Omental fat pad (tissue), 4 donors: ENCODE measurements at places on chromosomes 16 and 17. TPM values are rescaled to one million over a fixed set of nuclear protein-coding genes. Genes with fewer than 3 reads are reported as not detected.

GRCh38 chr16:72021043-72021442 is 12.5 kb downstream of the DHODH start:
- DNase-seq: no peak

DNA sequence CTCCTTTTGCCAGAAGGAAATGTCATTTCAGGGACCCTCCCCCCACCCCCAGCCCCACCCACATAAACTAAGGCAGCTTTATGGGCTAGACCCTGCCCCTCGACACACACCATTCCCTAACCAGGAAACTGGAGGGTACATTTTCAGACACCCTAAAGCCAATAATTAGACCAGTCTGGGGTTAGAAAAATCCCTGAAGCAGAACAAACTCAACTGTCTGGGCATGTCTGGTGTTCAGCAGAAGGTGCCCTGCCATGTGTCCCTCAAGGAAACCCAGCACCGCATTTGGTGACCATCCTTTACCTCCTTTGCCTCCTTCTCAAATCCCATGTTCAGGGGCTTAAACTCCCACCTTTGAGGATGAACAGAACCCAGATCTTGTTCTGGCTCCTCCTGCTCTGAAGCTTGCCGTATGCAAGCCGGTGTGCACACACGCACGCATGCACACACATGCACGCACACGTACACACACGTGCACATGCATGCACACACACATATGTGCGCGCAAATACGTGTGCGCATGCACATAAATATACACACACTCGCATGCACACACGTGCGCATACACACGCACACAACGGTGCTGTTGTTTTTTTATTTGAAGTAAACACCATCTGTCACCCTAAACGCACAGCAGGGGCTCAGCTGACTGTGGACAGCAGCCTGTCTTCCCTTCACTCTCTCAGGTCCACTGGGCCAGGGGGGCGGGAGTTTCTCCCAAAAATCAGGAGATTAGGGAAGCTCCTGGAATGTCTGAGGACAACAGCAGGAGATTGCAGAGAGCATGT is 156.8 kb upstream of the TNRC6C start:
- DNase-seq: no peak

- no peak for DNase-seq
These were observed 8.6 kb downstream of the RTN4RL1 start for GRCh38 chr17:2016494-2016893.

- DNase-seq: no peak
These were observed 67.2 kb upstream of the CLEC3A start for GRCh38 chr16:77955127-77955526.

DNA sequence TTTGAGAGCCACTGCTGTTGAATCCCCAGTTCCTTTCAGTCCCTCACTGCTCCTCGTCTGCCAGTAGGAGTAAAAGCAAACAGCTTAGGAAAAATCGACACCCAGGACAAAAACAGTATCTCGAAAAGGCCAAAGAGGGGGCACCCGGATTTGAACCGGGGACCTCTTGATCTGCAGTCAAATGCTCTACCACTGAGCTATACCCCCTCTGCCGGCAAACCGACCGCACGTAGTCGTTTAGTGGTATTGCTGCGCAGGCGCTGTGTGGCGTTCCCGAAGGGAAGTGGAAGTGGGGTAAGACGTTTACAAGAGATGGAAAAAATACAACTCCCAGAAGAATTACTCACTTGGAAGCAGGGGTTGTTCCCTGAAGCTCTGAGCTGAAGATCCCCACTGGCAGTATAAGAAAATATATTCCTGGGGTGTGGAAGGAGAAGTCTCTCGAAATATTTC is 2.2 kb upstream of the PLXDC1 start:
- DNase-seq: peak; percentile 93

GRCh38 chr16:8958344-8959167 is 5.2 kb downstream of the USP7 start:
- no peak for DNase-seq

DNA sequence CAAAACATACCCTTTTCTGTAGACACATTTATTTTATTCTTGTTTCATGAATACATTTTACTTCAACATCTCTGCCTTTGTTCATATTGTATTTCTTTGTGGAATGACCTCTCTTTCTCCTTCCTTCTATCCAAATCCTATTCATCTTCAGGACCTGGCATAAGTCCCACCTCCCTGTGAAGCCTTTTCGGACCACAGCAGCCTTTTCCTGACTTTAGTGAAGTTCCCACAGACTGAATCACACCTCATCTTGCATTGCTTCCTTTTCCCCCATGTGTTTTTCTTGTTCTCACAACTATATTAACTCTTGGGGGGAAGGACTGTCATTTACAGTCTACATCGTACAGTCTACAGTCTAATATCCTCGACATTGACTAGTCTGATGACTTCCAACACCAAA is 58.2 kb downstream of the MFSD11 start:
- no peak for DNase-seq

The SMIM36 gene
- not detected for total RNA-seq

The ADAT1 gene
- 51.4 TPM for total RNA-seq

The ASPHD1 gene
- 10.6 TPM for total RNA-seq

- DNase-seq: no peak
These were observed 16.6 kb upstream of the TXNDC11 start for GRCh38 chr16:11759163-11759834.

DNA sequence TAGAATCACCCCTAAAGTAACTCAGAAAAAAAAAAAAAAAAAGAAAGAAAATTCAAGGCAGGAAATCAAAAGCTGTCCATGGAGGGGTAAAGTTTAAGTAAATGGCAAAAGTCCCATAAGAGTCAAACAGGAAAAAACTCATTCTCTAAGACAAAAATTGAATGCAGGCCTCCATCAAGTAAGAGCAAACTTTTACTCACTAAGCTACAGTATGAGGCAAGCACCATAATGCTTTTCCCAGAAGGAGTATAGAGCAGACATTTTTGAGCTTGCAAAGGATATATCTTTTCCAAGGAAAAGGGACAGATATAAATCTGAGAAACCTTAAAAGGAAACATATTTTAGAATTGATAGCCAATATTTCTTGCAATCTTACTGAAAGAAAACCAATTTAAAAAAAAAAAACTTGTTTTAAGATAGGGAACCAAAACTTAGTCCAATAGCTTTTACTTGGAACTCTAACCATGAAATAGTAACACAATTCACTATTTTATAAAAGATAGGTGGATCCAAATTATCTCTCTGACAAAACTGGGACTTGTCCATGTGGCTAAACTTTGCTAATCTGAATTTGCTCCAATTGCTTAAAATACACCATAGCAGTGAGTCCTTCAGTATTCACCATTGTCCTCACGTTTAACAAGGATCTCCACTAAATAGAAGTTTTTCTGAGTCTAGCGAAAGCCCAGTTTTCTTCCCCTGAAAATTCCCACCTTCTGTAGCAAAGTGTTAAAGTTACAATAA is 99.8 kb downstream of the CDH11 start:
- no peak for DNase-seq

The STXBP4 gene
- total RNA-seq: 14.4 TPM

DNA sequence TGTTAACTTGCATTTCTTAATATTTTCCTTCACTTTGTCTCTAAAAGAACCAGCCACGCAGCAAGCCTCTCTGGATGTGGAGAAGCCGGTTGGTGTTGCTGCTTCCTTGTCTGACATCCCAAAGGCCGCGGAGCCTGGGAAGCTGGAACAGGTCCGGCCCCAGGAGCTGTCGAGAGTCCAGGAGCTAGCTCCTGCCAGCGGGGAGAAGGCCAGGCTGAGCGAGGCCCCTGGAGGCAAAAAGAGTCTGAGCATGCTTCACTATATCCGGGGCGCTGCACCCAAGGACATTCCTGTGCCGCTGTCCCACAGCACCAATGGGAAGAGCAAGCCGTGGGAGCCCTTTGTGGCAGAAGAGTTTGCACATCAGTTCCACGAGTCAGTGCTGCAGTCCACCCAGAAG is 22.8 kb downstream of the GINS2 start:
- DNase-seq: no peak

The TAC4 gene
- not detected for total RNA-seq

GRCh38 chr16:88936008-88936555 is 40.9 kb downstream of the CBFA2T3 start:
- DNase-seq: no peak

- no peak for DNase-seq
These were observed 43.4 kb downstream of the METTL16 start for GRCh38 chr17:2468270-2468669.

- DNase-seq: no peak
These were observed 50.2 kb downstream of the CDK5R1 start for GRCh38 chr17:32536736-32537643.

GRCh38 chr16:83023640-83024039 is 396.9 kb downstream of the CDH13 start:
- no peak for DNase-seq

- no peak for DNase-seq
These were observed 249.8 kb upstream of the MAF start for GRCh38 chr16:79850348-79850747.

The IL21R gene
- 0.25 TPM for total RNA-seq

DNA sequence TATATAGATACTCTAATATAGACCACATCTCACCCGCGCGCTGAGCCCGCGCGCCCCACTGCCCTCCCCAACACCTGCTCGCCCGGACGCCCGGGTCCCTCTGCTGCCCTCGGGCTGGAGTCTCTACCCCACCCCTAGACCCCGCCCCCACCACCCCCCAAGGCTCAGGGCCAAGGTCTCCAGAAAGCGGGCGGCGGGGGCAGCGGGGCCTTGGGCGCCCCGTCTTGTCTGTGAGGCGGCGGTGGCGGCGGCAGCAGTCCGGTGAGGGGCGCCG is 2.6 kb downstream of the HES7 start:
- no peak for DNase-seq

DNA sequence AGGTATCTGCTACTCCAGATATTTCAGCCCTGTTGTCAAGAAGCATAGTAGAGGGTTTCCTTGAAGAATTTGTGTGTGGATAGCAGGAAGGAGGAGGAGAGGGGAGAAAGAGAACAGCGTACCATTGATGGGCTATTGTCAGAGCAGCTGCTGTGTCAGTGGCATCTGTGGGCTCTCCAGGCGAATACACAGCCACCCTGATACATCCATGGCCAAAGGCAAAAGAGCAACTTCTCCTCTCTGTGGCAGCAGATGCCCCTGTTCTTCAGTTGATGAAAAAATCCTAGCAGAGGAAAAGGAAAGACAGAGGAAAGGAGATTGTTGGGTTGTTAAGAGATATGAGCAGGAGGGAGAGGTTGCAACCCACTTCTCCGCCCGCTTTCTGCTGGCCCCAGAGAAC is 12.2 kb upstream of the KCNJ2 start:
- DNase-seq: no peak

The KREMEN2 gene
- total RNA-seq: not detected

The AANAT gene
- not detected for total RNA-seq

The GALR2 gene
- not detected for total RNA-seq

The RCVRN gene
- total RNA-seq: 0.24 TPM

DNA sequence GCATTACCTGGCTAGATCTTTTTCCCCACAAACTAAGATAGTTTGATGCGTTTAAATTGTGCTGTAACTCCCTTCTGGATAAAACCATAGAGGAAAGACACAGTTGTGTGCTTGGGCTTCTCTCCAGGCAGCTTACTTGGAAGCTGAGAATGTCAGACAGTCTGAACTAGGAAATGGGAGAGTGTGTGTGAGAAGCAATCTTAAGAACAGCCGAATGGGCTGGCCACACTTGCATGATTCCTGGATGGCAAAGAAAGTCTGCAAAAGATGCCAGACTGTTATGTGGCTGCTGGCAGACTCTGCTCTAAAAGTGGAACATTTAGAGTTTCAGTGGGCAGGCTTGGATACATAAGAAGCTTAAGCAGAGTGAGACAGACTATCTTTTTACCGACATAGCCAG is 384.3 kb upstream of the PSMD7 start:
- DNase-seq: no peak

DNA sequence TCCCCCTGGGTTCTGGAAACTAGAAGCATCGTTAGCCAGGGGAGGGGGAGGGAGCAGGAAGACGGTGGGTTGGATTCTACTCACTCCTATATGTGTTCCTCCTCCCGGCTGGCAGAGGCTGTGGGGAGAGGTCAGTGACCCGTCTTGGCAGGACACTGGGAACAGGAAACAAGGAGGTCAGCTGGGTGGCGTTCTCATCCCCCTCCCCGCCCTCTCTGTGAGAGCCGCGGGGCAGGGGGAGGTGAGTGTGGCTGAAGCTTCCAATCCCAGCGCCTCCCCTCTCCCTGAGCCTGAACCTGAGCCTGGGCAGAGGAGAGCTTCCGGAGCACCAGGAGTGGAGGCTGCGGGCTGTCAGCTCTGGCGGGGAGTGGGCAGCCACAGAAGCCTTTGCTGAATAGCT is 12.5 kb downstream of the GPRC5C start:
- DNase-seq: no peak

- no peak for DNase-seq
These were observed 13.3 kb downstream of the NQO1 start for GRCh38 chr16:69712914-69713581.

DNA sequence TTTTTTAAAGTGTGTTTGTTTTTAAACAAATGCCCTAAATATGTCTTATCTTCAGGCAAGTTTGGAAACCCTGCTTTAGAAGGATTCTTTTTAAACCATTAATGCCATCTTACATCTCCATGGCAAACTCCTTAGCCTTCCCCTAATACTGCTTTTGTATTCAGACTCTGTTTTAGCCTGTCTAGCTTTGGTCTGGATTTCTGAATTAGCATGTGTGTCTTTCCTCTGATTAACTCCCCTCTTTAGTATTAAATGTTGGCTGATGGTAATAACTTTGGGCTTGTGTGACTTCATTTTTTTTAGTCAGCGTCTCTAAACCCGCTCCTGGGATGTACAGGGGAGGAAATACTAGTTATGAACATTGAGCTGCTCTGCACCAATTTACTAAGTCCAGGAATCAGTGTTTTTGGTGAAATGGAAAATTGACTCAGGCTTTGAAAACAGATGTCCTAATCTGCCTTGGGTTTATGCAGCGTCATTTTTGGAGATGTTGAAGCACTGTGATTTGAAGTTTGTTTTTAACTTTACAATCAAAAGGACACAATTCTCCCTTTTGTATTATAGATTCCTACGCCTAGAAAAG is 22.2 kb downstream of the WIPF2 start:
- DNase-seq: no peak

DNA sequence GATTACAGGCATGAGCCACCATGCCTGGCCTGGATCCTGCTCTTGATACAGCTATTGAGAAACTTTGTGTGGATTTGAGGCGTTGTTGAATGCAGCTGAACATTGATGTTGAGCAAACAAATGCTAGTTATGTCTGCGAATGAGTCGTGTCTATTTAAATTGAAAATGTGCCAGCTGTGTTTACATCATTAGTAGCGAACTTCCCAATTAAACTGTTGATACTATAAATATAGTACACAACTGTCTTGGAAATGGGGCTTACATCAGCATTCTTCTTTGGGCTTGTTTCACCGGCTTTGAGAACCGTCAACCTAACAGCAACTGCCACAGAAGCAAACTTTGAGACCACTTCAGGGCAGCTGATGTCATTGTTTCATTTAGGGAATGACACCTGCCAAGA is 251.9 kb downstream of the RBFOX1 start:
- no peak for DNase-seq

The RNF157 gene
- 22.9 TPM for total RNA-seq
